ENCODE measurements at places on chromosomes 12 and 14.

DNA sequence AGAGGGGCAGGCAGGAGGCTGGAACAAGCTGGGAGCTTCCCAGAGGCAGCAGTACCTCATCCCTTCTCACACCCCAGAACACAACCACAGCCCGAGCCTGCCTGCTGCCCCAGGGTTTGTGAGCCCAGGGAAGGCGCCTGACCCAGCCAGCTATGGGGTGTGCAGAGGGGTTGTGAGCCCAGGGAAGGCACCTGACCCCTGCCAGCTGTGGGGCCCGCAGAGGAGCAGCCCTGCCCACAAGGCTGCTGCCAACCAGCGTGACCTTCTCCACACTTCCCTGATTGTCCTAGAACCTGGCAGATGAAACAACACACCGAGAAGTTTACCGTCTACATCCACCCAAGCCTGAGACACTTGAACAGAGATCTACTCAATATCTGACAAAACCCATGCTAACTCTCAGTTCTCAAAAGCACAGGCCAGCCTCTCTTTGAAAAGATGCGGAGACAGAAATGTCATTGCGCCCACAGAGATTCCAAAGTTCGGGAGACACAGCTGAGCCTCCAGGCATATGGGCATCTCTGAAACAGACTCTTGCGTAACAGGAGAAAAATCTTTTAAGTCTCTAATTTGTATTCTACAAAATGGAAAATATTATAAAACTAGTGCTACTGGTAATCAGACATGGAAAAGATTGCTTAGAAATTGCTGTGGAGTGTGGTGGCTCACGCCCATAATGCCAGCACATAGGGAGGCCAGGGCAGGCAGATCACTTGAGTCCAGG is 47.3 kb downstream of the SFSWAP start:
- DNase-seq: no peak

- DNase-seq: no peak
Measured at GRCh38 chr12:93116632-93117031, 187.5 kb upstream of the EEA1 start.

DNA sequence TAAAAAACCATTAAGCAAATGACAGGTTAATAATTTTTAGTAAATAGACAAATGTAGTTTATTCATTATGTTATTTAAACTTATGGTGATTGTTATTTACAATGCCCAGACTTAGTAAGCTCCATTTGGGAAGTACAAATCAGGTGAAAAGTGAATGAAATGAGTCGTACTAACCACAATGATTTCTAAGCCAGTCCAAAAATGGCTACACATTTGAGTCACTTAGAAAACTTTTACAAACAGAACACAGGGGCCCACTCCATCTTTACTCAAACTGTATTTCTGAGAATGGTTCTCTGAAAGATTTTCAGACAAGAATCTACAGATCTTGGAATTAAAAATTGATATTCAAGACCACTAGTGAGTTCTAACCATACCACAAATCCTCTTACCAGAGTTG is 653.3 kb upstream of the MIS18BP1 start:
- DNase-seq: no peak

DNA sequence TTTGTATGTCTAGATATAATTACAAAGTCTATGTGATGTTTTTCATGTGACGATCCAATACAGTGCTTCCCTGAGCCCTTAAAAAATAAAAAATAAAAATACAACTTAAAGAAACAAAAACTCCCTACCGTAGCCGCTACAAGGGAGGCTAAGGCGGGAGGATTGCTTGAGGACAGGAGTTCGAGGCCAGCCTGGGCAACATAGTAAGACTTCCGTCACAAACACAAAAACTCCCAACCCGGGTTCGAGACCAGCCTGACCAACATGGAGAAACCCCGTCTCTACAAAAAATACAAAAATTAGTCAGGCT is 669 bp upstream of the CDKN3 start:
- DNase-seq: no peak

DNA sequence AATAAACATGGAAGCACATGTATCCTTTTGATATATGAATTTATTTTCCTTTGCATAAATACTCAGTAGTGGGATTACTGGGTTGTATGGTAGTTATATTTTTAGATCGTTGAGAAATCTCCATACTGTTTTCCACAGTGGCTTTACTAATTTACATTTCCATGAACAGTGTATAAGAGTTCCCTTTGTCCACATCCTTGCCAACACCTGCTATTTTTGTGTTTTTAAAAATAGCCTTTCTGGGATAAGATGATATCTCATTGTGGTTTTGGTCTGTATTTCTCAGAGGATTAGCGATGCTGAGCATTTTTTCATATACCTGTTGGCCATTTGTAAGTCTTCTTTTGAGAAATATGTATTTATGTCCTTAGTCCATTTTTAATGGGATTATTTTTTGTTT is 329.2 kb upstream of the KITLG start:
- DNase-seq: no peak

GRCh38 chr12:18207266-18207665 is 54.1 kb upstream of the PIK3C2G start:
- DNase-seq: no peak

DNA sequence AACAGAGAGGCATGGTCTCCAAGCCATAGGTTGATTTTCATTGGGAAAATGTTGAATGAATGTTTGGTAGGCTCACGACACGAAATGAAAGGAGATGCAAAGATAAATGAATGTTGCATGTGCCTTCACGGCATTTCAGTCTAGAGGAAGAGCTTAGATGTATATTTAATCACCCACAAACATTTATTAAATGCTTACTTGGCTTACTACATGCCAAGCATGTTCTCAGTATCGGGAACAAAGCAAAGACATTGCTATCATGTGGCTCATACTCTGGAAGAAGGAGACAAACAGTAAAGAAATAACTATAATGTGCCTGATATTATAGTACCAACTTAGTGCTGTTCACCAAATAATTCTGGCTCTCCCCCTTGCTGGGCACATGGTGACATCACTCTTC is 133.5 kb downstream of the LLPH start:
- DNase-seq: no peak

- DNase-seq: peak; percentile 26
Measured at GRCh38 chr12:100348657-100349454, 8.0 kb upstream of the SLC17A8 start.

GRCh38 chr12:26608706-26609105 is 224.3 kb downstream of the ITPR2 start:
- no peak for DNase-seq

DNA sequence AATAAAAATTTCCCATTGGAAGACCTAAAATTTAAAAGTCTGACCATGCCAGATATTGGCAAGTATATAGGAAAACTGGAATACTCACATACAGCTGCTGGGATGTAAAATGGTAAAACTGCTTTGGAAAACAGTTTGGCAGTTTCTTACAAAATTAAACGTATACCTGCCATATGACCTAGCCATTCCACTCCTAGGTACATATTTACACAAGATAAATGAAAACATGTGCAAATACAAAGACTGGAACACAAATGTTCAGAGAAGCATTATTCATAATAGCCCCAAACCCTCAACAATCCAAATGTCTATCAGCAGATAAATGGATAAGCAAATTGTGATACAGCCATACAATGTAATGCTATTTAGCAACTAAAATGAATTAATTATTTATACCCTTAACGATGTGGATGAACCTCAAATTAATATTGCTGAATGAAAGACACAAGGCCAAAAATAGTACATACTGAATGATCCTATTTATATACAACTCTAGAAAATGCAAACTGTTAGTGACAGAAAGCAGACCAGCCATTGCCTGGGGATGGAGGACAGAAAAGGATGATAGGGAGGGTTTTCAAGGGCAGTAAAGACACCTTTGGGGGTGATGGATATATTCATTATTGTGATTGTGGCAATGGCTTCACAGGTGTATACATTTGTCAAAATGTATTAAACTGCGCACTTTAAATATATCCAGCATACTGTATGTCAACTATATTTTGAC is 21.3 kb upstream of the TCP11L2 start:
- no peak for DNase-seq

DNA sequence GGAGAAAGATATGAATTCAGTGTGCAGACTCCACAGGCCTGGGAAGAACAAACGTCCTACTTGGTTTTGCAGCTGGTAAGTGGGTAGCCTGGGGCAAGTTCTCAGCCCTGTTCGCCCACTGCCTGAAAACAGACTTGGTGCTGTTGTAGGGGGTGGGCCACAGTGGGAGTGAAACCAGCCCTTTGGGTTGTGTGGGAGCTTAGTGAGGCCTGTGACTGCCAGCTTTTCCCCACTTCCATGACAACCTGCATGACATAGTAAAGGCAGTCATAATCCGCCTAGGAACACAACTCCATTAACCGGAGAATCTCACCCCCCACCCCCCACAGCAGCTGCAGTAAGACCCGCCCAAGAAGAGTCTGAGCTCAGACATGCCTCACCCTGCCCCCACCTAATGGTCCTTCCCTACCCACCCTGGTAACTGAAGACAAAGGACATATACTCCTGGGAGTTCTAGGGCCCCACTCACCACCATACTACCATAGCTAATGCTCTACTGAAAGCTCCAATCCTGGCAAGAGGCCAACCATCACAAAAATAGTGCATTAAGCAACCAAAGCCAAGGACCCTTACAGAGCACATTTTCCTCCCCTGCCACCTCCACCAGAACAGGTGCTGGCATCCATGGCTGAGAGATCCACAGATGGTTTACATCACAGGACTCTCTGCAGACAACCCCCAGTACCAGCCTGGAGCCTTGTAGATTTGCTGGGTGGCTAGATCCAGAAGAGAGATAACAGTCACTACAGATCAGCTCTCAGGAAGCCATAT is 39.8 kb upstream of the LMNTD1 start:
- DNase-seq: no peak

GRCh38 chr12:109880043-109880931 is at the start of gene GLTP:
TSS of gene GLTP (minus strand) at chr12:109880541. CDS start at chr12:109880374, 167 bp downstream.
- peak; percentile 70 for DNase-seq

- no peak for DNase-seq
Measured at GRCh38 chr14:61329478-61330051, 8.2 kb downstream of the PRKCH start.

- peak; percentile 25 for DNase-seq
Measured at GRCh38 chr12:88052686-88053085, 23.5 kb upstream of the C12orf50 start.

- DNase-seq: no peak
Measured at GRCh38 chr12:70847871-70848270, 72.7 kb downstream of the PTPRR start.

GRCh38 chr12:50069539-50069938 is 12.1 kb downstream of the ASIC1 start:
- no peak for DNase-seq

GRCh38 chr14:37466003-37466622 is 128.9 kb downstream of the FOXA1 start:
- DNase-seq: no peak

- DNase-seq: no peak
Measured at GRCh38 chr12:120367924-120368788, 808 bp downstream of the MSI1 start.

DNA sequence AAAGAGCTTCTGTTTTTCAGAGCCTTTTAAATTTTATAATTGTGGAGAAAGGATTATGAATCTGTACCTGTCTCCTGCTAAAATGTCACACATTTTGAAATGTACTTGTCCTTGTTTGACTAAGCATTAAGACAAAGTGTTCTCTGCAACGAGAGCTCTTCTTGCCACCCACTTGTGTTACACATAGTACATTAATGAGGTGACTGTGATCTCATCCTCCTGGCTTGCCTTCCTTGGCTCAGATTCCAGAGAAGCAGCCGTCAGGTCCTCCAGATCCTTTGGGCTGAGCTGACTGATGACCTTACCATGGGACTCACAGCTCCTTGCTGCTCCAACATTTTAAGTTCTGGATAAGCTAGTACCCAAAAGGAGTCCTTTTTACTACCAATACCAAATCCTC is 81.4 kb downstream of the BBS10 start:
- DNase-seq: no peak

- no peak for DNase-seq
Measured at GRCh38 chr12:5511644-5512600, 80.0 kb downstream of the NTF3 start.

DNA sequence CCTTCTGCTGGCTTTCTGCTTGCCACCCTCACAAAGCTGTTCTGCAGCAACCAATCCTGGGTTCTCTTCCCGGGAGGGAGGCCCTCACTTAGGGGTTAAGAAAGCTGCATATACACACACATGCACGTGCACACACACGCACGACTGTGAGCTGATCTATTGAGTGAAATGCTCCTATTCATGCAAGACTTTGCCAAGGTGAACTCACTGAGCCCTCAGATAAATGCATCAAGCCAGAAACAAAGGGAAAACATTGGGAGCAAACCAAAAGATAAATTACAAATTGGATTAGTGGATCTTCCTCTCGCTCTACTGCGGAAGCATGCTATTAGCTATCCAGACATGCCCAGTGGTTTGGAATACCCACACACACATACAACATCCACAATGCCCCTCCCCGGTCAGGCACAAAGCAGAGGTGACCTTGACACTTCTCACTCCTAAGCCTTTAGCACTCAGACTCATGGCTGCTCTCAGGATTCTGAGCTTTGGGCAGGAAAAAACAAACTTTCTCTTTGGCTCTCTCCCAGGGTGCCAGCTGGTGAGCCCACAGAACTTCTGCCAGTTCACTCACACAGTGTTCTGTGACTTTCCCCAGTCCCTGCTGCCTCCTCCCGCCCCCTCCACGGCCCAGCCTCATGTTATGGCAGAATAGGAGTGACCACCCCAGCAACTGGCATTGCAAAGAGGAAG is 320.0 kb downstream of the DPF3 start:
- DNase-seq: no peak

- DNase-seq: no peak
Measured at GRCh38 chr14:44309331-44309730, 197.8 kb downstream of the FSCB start.

DNA sequence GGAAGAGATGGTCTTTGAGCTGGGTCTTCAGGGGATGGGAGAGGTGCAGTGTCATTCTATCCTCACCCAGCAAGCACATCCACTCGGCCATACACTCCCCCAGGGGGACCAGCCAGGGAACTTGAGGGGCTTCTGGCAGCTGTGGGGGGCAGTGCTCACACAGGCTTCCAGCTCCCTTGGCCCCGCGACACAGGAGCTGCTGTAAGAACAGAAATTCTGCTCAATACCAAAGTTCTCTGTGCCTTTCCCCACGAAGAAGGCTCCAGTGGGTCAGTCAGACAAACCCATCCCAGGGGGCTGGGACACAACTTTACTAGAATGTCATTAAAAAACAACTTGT is 289.1 kb upstream of the RTL1 start:
- no peak for DNase-seq

DNA sequence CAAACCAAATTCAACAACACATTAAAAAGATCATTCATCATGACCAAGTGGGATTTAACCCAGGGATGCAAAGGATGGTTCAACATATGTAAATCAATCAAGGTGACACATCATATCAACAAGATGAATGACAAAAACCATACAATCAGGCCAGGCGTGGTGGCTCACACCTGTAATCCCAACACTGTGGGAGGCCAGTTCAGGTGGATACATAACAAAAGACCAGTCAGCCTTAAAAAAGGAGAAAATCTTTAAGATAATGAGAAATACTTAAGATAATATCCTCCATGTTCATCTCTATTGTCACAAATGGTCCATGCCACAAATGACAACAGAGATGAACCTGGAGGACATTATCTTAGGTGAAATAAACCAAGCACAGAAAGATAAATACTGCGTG is 12.4 kb downstream of the L2HGDH start:
- no peak for DNase-seq

GRCh38 chr12:109888179-109889020 is 8.1 kb upstream of the GLTP start:
- DNase-seq: peak; percentile 85
